ENCODE measurements at places on chromosomes 2 and 18.

GRCh38 chr2:85156619-85157018, 23.4 kb downstream of the TCF7L1 start:
- no peak for DNase-seq

DNA sequence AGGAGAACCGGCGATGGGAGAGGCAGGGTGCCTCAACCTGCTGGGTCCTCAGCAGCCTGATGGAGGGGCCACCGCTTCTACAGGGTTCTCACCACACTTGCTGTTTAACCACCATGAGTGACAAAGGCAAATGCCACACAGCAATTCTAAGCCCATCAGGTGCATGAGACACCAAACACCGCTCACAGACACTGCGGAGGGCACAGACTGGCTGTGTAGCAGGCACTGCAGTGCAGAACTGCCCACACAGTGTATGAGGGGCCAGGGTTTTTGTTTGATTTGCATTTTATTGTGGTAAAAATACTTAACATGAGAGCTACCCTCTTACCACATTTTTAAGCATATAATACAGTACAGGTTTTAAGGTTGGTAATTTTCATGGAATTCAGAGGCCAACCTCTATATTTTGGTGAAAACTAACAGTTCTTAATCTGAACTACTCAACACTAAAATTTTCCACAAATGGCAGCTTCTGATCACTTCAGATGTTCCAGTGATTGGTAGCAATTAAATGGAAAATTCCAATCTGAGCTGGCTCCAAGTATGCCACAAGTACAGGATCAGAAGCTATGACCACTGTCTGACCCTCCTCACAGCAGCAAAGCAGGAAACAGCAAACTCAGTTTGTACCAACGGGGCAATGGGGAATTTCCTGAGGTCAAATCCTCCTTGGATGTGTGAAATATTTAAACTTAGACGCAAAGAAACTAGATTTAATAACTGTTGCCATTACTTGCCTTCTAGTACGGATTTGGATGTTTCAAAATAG, 67.7 kb downstream of the FAM210A start:
- no peak for DNase-seq

- DNase-seq, result no peak
Observed at GRCh38 chr2:100070078-100070477, 72.3 kb downstream of the AFF3 start.

DNA sequence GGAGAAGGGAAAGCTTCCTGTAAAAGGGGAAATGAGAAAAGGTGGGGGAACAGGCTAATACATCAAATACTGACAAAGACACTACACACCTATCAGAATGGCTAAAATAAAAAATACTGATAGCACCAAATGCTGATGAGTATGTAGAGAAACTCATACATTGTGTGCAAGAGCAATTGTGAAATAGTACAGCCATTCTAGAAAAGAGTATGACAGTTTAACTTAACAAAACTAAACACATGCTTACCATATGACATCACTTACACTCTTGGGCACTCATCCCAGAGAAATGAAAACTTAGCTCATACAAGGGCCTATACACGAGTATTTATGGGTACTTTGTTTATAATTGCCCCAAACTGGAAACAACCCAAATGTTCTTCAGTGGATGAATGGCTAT, 53.4 kb downstream of the ZNF638 start:
- DNase-seq, result no peak
